ENCODE measurements at places on chromosomes 11 and 22.

- no peak for DNase-seq
These were observed 5.6 kb downstream of the AP1B1 start for GRCh38 chr22:29382580-29383302.

- DNase-seq, result no peak
These were observed 3.5 kb upstream of the COX8A start for GRCh38 chr11:63970902-63971301.

GRCh38 chr22:36940676-36941075 lies 27.2 kb downstream of the CSF2RB start:
- no peak for DNase-seq

DNA sequence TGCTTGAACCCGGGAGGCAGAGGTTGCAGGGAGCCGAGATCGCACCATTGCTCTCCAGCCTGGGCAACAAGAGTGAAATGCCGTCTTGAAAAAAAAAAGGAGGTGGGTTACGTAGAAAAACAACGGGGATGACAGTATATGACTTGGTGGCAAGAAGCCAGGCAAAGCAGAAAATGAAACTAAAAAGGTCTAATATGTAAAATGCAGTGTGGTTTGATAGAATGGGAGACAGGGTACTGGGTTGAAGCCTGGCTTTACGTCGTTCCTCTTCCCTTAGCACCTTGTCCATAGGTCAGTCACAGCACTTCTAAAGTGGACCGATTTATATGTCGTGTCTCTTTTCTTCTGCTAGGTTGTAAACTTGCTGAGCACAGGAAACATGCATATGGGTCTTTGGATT lies 274.9 kb upstream of the ZC3H12C start:
- DNase-seq, result no peak

DNA sequence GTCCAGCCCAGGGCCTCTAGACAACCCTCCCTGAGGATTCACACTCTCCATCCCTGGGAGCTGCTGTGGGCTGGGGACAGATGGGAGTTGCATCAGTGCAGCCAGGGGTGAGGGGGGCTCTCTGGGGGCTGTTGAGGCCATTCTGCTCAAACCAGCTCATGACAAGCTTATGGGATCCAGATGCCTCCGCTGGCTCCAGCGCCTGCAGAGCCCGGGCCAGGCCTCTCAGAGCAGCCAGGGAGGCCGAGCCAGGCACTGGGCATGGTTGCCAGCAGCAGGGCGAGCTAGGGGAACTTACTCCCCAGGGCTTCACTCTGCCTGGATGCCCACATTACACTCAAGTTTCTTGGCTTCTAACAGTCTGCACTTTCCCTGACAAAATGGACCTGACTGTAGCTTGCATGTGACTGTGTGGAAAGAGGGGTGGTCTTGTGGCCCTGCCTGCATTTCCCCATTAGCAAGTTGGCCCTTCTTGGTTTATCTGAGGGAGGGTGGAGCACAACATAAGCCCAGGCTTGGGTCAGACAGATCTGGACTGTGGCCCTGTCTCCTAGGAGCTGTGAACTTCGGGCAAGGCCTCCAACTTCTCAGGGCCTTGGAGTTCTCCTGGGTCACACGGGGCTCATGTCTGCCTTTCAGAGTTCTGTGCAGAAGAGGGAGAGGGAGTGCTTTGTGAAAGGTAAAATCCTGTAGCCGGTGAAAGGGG lies 34.5 kb upstream of the CYB5R3 start:
- no peak for DNase-seq

DNA sequence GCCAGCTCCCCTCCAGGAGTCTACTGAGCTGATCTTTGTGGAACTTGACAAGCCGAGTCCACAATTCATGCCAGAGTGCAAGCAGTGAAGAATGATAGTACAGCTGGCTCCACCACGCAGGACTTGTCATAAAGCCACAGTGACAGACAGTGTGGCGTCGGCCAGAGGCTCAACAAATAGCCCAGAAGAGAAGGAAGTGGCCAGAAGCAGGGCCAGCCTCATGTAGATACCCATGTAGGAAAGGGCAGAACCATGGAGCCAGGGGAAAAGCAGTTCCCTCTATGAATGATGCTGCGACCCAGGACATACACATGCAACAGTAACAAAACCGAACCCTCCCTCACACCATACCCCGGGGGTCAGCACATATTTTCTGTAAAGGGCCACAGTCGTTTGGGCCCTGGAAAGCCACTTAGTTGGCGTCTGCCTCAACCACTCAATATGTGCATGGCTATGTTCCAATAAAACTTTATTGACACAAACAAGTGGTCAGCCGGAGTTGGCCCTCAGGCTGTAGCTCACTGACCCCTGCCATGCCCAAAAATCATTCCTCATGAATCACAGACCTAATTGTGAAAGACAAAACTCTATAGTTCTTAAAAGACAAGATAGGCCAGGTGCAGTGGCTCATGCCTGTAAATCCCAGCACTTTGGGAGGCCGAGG lies 161.4 kb downstream of the BRD1 start:
- no peak for DNase-seq

DNA sequence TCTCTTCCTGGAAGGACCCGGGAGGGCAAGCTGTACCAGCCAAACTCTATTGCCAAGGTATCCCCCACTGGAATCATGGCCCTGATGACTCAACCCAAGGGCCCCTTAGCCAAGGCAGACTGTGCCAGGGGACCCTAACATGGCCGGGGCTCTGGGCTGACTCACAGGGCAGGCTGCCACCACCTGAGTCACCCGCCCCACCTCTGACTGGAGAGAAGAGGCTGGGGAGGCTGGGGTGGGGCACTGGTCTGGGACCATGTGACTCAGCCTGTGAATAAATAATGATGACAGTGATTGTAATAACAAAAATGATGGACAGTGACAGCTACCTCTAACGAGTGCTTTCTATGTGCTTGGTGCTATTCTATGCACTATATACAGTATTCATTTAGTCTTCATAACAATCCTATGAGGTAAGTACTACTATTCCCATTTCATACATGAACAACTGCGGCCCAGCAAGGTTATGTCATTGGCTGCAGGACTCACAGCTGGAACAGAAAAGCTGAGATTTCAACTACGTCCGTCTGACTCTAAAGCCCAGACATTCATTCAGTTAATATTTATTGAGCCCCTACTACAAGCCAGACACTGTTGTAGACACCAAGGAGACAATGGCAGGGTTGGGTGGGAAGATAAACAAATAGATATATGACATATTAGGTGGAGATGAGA lies 84.2 kb downstream of the FBXO7 start:
- DNase-seq, result no peak

Data from NCI-H2107 (cell line).